ENCODE measurements at places on chromosomes 2 and 18.

GRCh38 chr2:161418715-161419637 lies 2.9 kb downstream of the TBR1 start:
- DNase-seq, result no peak

- DNase-seq, result no peak
Observed at GRCh38 chr2:41934329-41934958, 113.4 kb upstream of the PKDCC start.

DNA sequence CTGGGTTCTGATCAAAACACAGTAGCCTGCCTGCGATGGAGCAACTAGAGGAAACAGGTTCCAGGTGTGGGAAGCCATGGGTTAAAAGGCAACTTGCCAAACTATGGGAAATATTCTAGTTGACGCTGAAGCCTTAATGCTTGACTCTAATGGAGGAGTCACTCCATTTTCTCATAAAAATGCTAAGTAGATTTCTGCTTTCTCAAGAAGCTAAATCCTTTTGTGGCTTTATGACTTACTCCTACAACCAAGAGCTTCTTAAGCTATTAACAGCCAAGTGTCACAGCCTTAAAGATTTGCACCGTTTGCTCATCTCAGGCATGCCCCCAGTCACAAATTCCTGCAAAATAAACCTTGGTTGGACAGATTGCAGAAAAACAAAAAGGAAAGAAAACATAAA lies 25.2 kb downstream of the ANKRD44 start:
- no peak for DNase-seq

DNA sequence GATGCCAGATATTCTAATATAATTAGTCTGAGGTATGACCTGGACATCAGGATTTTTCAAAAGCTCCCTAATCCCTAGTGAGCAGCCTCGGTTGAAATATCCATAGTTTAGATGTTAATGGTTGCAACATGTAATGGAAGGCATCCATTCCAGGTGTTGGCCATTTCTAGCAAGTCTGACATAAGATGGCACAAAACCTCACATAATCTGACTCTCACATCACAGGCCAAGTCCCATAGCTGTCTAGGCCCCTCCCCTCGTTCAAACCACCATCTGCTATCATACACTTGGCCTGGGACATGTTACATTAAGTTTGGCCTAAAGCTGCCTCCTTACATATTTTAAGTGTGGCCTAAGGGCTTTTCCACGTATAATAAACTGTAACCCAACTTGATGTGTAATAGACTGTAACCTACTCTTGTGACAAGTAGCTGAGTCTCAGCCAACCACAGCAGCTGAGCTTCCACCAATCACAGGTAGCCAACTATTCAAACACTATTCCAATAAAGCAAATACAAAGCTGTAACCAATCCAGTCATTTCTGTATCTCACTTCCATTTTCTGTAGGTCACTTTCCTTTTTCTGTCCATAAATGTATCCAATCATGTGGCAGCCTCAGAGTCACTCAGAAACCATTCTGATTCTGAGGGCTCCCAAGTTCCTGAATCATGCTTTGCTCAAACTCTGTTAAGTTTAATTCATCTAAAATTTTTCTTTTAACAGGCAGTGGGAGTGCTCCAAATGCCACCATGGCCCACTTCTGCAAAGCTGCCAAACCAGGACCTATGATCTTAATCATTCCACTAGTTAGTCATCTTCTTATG lies 59.4 kb downstream of the ADD2 start:
- peak; percentile 64 for DNase-seq

GRCh38 chr2:23588508-23589201 lies 203.7 kb downstream of the KLHL29 start:
- DNase-seq, result no peak

- no peak for DNase-seq
Observed at GRCh38 chr2:230447036-230447435, 31.0 kb downstream of the SP100 start.
